ENCODE measurements at places on chromosomes 13 and 19.

GRCh38 chr19:8486661-8487136, 15.7 kb downstream of the PRAM1 start:
- DNase-seq, result no peak

GRCh38 chr19:7550987-7551761, 15.7 kb downstream of the PNPLA6 start:
- no peak for DNase-seq

- no peak for DNase-seq
Observed at GRCh38 chr13:45178349-45179162, 22.3 kb downstream of the KCTD4 start.

- no peak for DNase-seq
Observed at GRCh38 chr19:47243364-47243775, 12.4 kb upstream of the BBC3 start.

GRCh38 chr19:38268539-38268938, 4.2 kb downstream of the SPINT2 start:
- no peak for DNase-seq

GRCh38 chr13:25266706-25267105, 20.6 kb downstream of the MTMR6 start:
- no peak for DNase-seq

- no peak for DNase-seq
Observed at GRCh38 chr19:1944088-1944915, 3.3 kb downstream of the CSNK1G2 start.

GRCh38 chr13:112684071-112684845, 5.6 kb upstream of the ATP11A start:
- no peak for DNase-seq

DNA sequence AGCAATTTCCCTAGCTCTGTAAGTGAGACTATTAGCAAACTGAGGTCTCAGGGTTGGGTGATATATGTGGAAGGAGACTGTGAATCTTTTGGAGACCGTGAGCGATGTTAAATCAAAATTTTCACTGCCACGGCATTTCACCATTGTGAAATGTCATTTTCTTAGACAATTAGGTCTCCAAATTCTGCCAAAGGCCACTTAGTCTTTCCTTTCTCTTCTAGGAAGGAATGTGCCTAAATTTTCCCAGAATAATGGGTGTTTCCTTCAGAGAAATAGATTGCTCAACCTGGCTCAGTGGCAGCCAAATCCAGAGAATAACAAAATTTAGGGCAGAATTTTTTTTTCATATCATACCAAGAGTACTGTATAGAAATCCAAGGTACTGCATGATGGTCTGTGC, 64.5 kb upstream of the SCEL start:
- DNase-seq, result no peak

DNA sequence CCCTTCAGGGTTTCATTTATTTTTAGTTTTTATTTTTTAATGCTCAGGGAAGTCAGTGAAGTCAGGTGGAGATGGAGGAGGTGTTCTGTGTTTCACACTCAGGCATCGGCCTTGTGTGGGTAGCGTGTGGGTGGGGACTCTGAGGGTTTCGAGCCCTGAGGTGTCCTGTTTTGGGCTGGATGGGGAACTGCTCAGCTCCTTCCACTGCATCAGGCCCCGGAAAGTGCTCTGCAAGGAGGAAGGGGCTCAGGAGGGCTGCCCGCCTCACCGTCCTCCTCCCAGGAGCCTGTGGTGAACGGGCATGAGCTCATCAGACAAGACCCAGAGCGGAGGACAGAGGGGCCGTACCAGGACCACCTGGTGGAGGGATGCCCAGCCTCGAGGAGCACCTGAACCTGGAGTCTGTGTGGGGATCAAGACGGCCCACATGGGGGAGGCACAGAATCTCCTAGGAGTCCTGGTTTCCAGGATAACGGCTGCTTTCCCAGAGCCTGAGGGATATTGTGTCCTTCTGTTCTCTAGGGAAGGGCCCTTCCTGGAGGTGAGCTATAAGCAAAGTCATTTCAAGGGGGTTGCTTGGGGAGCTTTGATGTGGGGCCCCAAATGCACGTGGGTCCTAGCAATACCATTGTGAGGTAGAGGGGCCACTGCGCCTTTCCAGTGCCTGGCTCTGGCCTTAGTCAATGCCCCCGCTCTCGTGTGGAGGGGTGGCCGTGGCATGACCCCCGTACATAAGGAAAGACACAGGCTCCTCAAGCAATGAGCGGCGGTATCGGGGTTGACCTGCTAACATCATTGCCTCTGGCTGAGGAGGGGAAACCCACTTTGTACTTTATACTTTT, 13.5 kb upstream of the GAS6 start:
- no peak for DNase-seq

DNA sequence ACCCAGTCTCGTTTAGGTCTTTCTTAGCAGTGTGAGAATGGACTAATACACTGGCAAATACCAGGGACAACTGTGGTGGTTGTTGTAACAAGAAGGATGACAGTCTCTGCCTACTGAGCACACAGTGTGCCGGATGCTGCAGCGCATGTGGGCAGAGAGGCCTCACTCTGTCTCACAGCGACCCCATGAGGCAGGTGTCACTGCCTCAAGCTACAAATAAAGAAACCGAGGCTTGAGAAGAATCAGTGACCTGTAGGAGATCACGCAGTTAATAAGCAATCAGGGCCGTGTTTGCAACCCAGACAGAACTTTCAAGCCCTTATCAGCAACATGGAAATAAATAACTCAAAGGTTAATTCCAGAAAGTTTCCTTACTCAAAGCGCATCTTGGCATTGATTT, 40.5 kb upstream of the GAS6 start:
- no peak for DNase-seq

DNA sequence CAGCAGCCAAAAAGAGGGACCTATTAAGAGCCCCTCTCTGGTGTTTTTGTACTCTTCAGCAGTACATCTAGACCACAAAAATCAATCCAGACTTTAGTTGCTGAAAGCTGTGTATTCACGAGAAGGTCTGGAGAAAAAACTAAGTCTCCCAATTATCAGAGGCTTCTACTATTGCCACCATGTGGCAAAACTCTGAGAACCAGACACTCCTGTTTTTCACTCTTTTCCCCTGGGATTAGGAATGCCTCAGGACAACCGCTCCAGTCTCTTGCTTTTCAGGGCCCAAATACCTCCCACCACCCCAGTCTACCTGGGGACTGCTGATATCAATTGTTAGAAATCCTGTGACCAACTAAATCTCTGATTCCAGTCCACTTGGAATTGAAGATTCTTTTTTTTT, 30.1 kb upstream of the OBI1 start:
- DNase-seq, result no peak

DNA sequence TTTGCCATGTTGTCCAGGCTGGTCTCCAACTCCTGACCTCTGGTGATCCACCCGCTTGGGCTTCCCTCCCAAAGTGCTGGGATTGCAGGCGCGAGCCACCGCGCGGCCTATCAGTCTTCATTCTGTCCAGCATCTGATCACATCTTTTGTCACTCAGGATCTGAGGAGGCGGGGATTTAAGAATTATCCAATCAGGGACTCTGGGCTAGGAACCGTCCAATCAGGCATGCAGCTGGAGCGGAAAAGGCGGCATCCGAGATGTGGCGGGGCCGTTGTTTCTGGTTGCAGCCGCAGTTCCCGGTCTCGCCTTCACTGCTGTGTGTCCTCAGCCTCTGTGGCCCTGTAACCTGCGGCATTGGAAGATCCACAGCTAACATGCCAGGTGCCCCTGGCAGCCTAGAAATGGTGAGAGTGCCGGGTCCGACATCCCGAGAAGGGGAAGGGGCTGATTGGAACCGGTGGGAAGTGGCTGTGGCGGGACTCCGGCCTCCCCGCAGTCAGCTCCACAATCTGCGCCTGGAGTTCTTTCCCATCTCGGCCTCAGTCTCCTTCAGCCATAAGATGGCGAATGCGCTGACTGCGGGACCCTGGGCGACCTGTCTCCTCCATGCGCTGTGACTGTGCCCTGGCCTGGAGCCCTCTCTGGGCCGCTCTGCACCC, at the start of gene ZNF729:
Gene ZNF729, plus strand, starts transcription at position 291 of the 660 bp plus-strand sequence. Its CDS starts 85 bp downstream, at position 376.
- DNase-seq, result no peak

DNA sequence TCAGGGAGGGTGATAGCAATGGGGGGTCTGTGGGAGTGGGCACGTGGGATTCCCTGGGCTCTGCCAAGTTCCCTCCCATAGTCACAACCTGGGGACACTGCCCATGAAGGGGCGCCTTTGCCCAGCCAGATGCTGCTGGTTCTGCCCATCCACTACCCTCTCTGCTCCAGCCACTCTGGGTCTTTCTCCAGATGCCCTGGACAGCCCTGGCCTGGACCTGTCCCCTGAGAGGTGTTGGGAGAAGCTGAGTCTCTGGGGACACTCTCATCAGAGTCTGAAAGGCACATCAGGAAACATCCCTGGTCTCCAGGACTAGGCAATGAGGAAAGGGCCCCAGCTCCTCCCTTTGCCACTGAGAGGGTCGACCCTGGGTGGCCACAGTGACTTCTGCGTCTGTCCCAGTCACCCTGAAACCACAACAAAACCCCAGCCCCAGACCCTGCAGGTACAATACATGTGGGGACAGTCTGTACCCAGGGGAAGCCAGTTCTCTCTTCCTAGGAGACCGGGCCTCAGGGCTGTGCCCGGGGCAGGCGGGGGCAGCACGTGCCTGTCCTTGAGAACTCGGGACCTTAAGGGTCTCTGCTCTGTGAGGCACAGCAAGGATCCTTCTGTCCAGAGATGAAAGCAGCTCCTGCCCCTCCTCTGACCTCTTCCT, 9.3 kb upstream of the CEACAM7 start:
- DNase-seq, result no peak

- no peak for DNase-seq
Observed at GRCh38 chr13:80319004-80319403, 21.9 kb downstream of the SPRY2 start.

DNA sequence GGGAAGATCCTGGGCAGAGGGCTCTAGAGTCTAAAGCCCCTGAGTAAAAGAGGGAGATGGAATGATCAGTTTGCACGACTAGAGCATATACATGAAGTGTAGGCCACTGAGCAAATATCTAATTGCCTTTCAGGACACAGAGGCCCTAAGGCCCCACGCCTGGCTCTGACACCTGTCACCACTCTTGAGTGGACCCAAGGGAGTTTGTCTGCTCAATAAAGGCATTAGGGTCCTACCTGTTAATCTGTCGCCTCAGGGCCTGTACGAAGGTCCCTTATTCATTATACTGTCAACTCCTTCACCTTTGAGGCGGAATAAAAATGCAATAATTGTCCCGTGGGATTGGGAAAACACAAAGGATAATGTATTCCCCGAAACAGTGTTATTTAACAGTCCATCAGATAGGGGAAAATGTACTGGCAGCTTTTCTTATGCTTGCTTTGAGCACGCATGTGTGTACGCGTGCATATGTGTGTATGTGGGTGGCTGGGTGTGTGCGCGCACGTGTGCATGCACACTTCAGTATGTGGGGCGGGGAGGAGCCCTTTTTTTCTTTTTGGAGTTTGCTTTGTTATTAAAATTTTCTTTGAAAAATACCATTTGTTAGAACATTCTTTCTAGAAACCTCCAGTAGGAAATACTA, 161.8 kb upstream of the SERP2 start:
- no peak for DNase-seq

- no peak for DNase-seq
Observed at GRCh38 chr19:4589579-4590410, 30.3 kb upstream of the SEMA6B start.

- no peak for DNase-seq
Observed at GRCh38 chr13:101916775-101917474, 464.4 kb downstream of the ITGBL1 start.

- DNase-seq, result no peak
Observed at GRCh38 chr19:11978492-11979100, 13.8 kb downstream of the ZNF763 start.

All from stimulated activated CD4-positive, alpha-beta T cell treated with anti-CD3 and anti-CD28 coated beads, TNF-alpha, amount 100 ng/mL, for 1 hour (primary cell).